ENCODE measurements at places on chromosomes 2 and 18.

DNA sequence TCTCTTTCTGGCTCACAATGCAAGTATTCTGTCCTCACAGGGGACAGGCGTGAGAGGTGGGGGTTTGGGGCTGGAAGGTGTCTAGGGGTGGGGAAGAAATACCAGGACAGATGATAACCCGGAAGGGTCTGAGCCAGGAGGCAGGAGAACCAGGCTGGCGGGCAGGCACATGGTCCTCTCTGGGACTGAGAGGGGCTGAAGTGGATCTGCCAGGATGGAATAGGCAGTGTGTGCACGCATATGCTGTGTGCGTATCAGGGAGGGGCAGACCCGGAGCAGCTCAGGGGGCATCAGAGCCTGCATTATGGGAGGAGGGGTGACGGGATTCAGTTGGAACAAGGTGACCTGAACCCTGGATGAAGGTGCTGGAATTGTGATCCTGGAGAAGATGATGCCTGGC, 157.3 kb downstream of the DYSF start:
- no peak for DNase-seq

DNA sequence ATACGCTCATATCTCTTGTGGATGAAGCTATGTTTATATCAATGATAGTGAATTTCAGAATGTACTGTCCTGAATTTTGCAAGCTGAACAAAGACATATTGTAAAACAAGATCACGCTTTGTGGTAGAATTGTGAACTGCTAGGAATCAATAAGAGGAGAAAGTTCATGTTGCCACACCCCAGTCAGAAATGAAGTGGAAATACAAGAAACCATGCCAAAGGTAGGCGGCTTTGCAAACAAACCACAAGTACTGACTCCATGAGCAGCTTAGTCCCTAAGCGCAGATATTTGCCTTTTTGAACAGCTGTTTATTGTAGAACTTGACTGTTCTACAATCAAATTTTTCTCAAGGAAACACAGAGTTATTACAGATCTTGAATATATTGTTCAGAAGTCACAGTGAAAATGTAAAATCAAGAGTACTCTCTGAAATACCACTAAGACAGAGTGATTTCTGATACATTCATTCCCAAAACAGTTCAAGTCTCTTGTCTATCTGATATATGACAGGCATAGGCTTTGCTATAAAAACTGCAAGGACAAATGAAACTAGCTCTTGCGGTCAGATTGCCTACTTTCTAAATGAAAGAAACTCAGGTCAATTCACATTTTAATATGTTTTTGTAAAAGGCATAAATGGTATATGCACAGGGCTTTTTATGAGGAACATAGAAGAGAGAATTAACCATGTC, 120.9 kb upstream of the CDH19 start:
- no peak for DNase-seq

DNA sequence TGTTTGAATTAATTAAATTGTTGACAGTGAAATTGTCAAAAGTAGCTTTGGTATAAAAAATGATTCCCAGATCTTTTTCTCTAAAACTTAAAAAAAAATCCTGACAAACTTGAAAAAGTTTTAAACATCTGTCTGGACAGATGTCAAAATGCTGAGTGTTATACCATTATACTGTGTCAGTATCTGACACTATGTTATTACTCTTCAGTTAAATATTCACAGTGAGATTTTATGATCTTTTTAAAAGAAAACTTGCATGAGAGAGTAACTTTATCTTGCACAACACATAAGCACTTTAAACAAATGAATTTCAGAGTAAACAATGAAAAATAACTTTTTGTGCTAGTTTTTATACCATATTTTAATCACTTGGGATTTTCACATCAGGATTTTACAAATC, 167.4 kb downstream of the MEIS1 start:
- no peak for DNase-seq

DNA sequence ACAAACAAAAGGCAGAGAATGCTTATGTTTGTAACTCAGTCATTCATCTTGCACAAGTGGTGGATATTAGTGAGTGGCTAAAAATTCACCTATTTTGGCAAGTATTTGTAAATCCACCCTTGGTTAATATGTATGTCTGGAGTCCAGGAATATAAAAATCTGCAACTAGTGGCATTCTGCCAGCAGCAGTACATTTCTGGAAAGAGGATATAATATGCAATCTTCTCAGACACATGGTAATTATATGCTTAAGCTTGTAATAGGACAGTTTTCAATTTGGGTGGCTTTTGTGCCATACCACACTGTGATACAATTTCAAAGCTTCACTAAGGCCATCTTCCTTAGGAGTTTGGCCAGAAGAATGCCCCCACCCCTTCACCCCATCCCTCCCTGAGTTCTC, 693.3 kb downstream of the MBD2 start:
- DNase-seq = no peak

- no peak for DNase-seq
These were observed 136.3 kb upstream of the SPATS2L start for GRCh38 chr2:200170221-200170620.

- no peak for DNase-seq
These were observed 139.6 kb upstream of the PELI1 start for GRCh38 chr2:64283641-64284361.

DNA sequence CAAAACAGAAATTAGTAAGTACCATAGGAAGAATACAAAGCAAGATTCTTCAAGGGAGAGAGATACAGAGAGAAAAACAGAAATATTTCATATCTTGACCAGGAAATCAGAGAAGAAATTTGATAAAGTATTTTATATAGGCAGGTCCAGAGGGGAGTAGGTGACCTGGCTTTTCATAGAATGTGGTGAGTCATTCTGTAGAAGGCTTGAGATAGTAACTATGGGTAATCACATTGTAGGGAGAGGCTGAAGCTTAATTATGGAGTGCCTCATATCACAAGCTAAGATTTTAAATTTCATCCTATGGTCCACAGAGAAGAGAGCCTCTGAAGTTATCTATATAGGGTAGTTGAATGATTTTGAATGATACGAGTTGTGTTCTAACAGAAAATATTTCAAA, 195.0 kb upstream of the CYRIA start:
- DNase-seq = no peak

- no peak for DNase-seq
These were observed 3.6 kb downstream of the TBR1 start for GRCh38 chr2:161419638-161420190.

DNA sequence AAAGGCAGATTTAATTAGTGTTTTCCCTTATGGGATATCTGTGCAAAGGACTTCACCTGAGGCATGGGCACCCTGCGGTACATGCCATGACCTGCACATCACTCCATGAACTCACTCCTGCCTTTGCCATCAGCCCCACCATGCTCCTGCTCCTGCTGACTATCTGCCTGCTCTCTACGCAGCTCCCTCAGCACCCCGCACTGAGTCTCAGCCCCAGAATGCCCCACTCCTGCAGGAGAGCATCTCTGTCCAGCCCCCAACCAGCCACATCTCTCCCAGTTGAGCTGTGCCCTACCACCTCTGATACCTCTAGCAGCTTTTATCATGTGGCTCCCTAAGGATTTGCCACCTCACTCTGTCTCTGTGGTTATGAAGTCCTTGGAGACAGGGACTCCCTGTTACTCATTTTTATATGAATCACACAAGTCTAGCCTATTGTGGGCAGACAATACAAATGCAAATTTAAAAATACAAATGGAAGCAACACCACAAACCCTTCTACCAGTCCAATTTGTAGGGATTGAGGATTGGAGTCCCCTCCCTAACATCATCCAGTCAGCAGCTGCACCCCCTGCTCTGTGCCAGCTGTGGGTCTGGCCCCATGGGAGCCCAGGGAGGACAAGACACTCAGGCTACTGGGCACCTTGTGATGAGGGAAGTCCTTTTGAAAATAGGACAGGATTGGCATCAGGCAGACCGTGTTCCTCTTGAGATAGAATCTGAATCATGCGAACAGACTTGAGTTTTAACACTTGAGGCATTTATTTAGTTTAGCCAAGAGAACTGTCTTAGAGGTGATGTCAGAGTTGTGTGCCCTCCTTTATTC, 689.6 kb upstream of the HS6ST1 start:
- no peak for DNase-seq

GRCh38 chr2:207482630-207483029, 47.1 kb upstream of the CREB1 start:
- no peak for DNase-seq

DNA sequence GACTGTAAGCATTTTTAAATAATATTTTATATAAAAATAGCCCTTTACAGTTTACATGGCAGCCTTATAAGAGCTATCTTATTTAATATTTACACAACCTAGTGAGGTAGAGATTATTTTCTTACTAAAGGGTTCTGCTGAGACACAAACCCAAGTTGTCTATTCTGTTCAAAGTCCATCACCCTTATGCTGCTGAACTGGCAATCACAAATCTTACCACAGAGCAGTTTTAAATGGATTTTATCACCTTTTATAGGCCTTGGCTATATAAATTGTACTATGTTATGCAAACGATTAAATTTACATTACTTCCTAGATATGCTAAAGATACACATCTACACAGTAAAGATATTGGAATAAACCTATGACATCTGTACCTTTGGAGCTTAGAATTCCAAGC, 40.7 kb downstream of the RBM45 start:
- DNase-seq = no peak

GRCh38 chr2:120662046-120662445, 73.6 kb upstream of the GLI2 start:
- no peak for DNase-seq

GRCh38 chr2:224101820-224102630, 62.9 kb upstream of the SERPINE2 start:
- no peak for DNase-seq

DNA sequence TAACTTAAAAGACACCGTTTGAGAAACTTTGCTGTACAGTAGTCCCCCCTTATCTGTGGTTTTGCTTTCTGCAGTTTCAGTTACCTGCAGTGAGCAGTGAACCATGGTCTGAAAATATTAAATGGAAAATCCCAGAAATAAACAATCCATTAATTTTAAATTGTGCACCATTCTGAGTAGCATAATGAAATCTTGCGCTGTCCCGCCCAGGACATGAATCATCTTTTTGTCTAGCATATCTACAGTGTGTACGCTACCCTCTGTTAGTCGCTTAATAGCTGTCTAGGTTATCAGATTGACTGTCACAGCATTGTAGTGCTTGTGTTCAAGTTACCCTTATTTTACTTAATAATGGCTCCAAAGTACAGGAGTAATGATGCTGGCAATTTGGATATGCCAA, 6.1 kb downstream of the ARPC2 start:
- DNase-seq = no peak

GRCh38 chr2:190711069-190711468, 62.2 kb downstream of the NAB1 start:
- DNase-seq = no peak

GRCh38 chr2:172137109-172137508, 34.4 kb upstream of the DLX2 start:
- DNase-seq = no peak

- no peak for DNase-seq
These were observed 602.2 kb downstream of the NYAP2 start for GRCh38 chr2:226001716-226002115.

DNA sequence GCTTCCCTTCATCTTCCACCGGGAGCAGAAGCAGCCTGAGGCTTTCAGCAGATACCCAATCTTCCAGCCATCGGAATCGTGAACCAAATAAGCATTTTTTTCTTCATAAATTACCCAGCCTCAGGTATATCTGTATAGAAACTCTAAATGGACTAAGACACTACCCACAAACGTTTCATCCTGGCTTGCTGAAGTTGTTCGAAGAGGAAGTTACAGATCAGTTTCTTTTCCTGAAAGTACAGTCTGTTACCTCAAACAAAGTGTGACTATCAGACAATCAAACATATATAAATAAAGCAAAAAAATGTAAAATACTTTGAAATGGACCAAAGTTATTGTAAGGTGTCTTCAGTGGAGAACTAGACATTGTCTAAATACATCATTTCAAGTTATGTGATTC, 97.9 kb downstream of the MREG start:
- no peak for DNase-seq

DNA sequence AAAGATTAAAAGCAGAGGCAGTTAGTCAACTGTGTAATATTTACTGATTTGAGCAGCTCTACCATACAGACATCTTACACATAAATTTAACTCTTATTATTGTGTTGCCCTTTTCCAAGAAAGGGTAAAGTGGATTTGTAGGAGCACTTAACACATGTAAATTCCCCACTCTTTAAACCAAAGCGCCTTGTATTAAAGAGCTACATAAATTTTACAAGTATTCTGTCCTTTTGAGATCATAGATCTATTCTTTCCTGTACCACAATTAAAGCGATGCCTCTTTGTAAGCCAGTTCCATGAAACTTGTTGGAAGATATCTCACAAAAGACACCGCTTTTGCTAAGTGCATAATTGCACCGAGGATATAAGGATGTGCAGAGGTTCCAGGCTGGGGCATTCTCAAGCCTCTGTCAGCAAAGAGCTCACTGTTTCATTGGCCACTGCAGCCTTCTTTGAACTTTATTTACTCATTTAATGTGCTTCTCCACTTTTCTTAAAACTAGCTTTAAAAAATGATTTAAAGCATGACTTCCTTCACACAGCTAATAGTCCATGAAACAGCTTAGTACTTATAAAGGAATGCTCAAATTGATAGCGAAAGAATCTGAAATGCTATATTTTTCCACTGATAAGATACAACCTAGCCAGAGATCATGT, 520.0 kb upstream of the TCF4 start:
- DNase-seq = no peak

GRCh38 chr2:168928113-168928831, 27.2 kb downstream of the G6PC2 start:
- no peak for DNase-seq

- no peak for DNase-seq
These were observed 8.8 kb upstream of the RAPH1 start for GRCh38 chr2:203543898-203544328.

- no peak for DNase-seq
These were observed 76.5 kb downstream of the CCDC102B start for GRCh38 chr18:68874361-68874760.

DNA sequence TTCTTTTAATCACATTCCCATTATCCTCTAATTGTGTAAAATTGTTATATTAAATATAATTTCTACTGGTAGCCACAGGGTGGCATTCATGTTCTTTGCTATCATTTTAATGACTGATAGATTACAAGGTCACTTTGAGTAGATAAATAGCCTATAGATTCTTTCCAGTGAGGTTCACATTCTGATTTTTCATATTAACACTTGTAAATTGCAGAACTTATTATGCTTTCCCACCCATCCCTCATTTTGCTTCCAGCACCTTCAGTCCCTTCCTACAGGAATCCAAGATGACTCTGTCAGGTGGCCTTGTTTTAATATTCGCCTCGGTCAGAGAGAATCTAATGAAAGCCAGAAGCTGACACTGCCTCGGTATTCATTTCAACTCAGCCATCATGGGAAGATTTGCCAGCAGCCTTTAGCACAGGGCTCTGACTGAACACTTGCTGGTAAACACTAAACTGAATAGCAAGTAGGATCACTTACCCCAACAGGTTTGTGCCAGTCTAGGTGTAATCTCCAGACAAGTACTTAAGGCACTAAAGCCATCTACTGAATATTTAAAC, 101.2 kb upstream of the FSHR start:
- no peak for DNase-seq

DNA sequence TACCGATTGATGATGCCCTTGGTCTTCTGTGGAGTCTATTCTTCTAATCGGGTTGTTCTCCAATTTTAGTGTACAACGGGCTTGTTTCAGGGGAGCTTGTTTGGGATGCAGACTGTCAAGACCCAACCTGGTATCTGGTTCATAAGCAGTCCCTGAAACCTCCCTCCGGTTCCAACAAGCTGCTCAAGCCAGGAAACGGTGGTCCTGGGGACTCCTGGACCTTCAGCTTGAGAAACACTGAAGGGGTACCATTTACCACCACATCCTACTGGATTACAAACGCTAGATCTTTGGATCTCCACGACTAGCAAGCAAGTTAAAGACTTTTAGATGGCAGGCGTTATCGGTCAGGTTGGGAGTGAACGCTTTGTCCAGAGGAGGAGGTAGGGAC, 2.0 kb downstream of the BCL2 start:
- DNase-seq = no peak

Data from stimulated activated CD4-positive, alpha-beta T cell treated with anti-CD3 and anti-CD28 coated beads, Interleukin-1b, Interleukin-23, amount 100 ng/mL, for 1 hour (primary cell).